ENCODE measurements at places on chromosomes 5 and 9. TPM values are rescaled to one million over a fixed set of nuclear protein-coding genes. Genes with fewer than 3 reads are reported as not detected.

DNA sequence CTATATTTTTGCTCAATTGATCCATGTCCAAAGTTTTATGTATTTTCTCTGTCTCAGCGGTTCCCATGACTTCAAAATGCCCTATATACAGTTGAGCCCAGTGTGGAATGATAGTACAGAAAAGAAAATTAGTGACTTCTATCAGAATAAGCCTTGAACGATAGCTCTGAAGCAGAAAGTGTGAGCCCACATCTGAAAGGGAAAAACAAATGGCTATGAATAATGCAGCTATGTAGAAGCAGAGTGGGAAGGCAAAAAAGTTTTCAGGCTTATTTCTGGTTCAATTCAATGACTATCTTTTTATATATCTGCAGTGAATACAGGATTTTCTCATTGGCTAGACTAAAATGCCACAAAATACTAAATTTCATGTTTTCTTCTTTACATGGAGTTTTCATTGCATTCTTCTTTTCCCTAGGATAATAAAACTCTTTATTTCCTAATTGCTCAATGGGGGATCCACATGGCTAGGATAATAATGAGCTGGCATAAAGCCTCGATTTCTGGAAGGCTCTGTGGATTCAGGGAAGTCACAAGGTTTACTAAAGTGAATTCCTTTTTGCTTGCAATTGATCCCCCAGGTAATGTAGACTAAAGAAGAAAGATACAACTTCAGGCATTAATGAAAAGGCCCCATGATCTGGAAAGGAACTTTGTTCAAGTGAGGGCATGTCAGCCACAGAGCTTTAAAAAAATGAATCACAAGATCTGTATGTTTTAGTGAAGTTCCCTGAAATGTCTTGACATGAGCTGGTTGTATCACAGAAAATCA lies 377.0 kb upstream of the RIOK2 start:
- no peak for DNase-seq

DNA sequence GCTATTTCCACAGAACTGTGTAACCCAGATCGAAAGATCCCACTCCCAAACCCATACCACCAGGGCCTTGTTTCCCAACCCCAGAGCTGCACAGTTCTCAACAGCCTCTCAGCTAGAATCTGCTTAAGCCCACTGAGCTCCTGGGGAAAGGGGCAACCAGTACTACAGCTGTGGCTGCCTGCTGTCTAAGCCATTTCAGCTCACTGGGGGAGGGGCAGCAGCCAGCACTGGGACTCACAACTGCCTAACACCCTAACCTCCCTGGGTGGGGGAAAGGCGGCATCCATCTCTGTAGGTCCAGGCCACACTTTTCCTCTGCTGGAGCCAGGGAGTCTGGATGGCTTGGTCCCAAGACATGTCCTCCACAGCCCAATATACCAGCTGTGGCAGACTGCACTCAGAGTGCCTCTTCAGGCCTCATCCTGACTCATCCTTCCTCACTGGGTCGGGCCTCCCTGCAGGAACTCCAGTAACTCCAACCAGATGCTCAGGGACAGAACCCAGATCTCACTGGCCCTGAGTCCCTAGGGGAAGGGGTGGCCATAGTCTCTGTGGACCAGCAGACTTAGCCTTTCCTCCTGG lies 241.4 kb downstream of the HINT1 start:
- DNase-seq: no peak

DNA sequence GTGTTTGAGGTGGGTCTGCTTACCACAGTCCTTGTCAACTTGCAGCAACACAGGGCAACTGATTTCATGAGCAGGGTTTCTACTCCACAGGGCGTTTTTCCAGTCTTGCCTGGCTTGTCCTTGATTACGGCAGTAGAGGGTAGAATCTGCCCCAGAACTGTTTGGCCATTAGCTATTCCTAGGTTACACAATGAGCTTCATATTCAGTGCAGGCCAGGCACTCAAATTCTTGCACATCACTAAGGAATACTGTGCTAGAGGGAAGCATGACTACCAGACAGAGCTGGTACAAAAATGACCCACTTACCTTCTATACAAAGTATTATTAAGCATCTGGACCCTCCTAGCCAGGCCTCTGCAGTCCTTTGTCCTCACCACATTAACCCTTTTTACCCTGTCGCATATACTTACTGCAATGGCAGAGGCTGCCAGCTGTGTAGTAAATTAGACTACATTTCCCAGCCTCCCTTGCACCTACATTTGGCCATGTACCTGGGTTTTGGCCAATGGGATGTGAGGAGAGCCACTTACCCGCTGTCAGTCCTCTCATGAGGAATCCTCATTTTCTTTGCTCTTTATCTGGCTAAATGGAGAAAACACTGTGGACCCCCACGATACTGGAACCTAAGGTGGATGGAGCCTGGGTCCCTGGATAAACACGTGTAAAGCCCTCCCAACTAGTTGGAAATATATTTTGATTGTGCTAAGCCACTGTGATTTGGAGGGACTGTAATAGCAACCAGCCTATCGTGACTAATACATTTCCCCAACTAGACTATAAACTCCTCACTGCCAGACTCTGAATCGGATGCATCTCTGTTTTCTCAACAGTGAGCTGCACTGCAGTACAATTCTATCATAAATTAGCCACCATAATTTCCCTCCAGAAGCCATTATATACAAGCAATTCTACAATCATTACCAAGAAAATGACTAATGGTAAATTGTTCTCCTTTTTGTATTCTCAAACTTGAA lies 218.7 kb downstream of the GLIS3 start:
- DNase-seq: no peak

GRCh38 chr5:141413540-141414069 lies 818 bp downstream of the PCDHGA10 start:
- DNase-seq: peak; percentile 58

The HAPLN1 gene
- not detected for total RNA-seq

- DNase-seq: no peak
These were observed 65.5 kb upstream of the HSPA9 start for GRCh38 chr5:138640646-138641254.

DNA sequence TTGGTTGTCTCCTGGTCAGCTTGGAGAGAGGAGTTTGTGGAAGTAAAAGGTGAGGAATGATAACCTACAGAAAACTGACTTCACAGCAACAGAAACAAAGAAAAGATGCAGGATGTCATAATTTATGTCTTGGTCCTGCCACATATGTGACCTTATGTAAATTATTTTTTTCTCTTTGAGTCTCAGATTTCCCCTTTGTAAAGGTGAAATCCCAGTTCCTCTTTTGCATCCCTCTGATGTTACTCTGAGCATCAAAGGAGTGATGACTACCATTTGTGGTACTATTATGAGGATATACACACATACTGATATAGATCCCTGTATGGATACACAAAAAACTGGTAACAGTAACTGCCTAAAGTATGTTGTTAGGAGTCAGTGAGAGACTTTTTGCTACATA lies 1.4 kb upstream of the THG1L start:
- no peak for DNase-seq

- peak; percentile 81 for DNase-seq
These were observed 564 bp downstream of the SLC25A25 start for GRCh38 chr9:128068386-128069205.

GRCh38 chr5:19977099-19977498 lies 10.9 kb downstream of the CDH18 start:
- no peak for DNase-seq

The LAMC3 gene
- 0.07 TPM for total RNA-seq

The CDH9 gene
- total RNA-seq: not detected

DNA sequence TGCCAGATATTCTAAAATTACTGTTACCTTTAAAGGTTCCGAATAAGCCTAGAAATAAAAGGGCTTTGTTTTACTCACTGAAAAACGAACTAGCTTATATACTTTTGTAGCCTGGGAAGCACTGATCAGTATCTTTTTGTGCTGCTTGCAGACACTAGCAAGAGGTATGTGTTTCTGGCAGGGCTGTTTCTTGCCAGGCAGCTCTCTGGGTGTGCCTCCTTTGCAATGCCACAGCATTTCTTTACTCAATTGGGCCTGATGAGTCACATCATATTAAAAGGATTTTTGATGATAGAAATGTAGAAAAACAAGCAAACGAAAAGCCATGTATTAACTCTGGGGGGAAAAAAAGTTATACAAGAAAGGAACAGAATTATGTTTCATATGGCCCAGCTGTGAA lies 35.6 kb downstream of the CD180 start:
- DNase-seq: peak; percentile 81

GRCh38 chr9:37582548-37583157 lies 6.5 kb upstream of the FBXO10 start:
- DNase-seq: peak; percentile 59

DNA sequence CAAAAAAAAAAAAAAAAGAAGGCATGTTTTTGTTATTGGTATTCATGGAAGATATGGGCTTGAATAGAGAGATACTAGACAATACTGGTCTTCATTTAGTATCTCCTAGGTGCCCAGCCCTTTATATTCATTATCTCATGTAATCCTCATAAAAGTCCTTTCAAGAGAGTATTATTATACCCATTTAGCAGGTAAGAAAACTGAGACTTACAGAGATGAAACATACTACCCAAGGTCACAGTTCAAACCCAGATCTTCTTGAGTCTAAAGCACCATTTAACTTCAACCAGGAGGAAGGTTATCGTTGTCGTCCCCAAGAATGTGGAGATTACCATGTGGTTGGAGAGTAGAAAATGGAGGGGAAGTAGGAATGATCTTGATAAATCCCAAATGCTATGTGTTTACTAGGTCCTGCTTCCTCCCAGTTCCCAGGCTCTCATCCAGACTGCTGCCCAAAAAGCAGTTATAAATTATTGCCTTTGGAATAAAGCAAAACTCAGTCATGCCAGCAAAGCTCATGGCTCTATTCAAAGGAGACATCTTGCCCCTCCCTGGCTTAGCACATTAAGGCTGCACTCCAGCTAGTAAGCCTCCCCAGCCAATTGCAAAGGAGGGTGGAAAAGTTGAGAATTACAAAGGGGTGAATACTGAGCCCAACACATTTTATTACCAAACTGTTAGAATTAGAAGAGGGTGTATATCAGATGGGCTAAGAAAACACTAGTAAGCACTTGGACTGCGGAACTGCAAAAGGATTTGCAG lies 163.9 kb downstream of the PIK3R1 start:
- DNase-seq: no peak

- no peak for DNase-seq
These were observed 67.1 kb downstream of the ADAMTS2 start for GRCh38 chr5:179278119-179278518.

The DIRAS2 gene
- total RNA-seq: not detected

DNA sequence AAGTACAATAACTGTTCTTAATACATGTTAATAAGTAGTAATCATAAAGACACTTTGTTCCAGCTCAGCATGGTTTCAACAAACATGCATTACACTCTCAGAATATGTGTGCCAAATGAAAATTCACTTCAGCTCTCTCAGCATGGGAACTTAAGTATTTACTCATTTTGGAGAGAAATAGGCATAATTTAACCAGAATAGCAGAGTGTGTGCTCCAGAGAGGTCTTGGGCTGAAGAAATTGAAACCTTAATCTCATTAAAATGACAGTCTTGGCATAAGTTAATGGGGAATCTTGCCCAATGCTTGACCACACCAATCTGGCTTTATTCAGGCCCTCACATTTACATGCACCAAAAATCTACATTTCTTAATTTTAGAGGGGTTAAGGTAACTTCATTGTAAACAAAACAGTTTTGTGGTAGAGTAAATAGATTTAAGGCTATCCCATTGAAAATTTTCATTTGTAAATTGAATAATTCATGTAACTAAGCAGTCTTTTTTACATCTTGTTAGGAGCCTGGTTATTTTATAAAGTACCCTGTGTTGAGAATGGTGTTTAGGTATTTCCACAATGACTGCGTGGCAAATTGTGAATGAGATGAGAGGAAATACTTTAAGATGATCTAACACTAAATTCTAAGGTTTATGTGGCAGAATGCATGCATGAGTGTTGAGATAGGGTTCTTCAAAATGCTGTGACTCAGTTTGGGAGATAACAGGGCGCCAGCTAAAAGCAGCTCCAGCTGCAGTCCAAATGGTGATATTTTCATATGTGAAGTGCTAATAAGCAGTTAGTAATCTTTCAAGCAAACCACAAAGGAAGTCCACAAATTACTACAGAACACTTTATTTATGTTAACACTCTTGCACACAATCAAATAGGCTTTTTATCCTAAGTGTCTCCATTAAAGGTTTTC lies 11.3 kb upstream of the LOX start:
- no peak for DNase-seq

- DNase-seq: no peak
These were observed 100.7 kb upstream of the MVB12B start for GRCh38 chr9:126225611-126226609.

The PCDHA5 gene
- not detected for total RNA-seq

The RABL6 gene
- total RNA-seq: 116 TPM

The MCTP1 gene
- total RNA-seq: not detected

The TLE1 gene
- total RNA-seq: not detected

Data from activated CD4-positive, alpha-beta T cell treated with anti-CD3 and anti-CD28 coated beads, Interleukin-2, amount 10 ng/mL, durations not matched to agents 24 days and 14 days (primary cell).